ENCODE measurements at places on chromosomes 13 and 19.

DNA sequence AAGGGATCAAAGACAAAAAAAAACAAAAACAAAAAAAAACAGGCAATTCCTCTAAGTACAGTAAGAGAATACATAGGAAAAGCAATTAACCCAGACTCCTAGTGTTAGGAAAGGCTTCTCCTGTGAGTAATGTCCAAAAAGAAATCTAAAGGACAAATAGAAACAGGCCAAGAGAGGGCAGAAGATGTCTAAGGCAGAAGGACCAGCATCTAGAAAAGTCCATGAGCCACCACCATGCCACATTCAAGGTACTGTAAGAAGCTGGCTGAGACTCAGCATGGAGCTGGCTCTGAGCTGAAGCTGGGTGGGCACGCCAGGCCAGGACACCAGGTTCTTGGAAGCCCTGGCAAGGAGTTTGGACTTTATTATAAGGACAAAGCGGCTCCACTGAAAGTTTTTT is 118.1 kb upstream of the FRY start:
- no peak for DNase-seq

- no peak for DNase-seq
Measured at GRCh38 chr13:42379241-42379640, 107.3 kb downstream of the AKAP11 start.

- DNase-seq: no peak
Measured at GRCh38 chr13:32316501-32316900, 1.2 kb downstream of the BRCA2 start.

DNA sequence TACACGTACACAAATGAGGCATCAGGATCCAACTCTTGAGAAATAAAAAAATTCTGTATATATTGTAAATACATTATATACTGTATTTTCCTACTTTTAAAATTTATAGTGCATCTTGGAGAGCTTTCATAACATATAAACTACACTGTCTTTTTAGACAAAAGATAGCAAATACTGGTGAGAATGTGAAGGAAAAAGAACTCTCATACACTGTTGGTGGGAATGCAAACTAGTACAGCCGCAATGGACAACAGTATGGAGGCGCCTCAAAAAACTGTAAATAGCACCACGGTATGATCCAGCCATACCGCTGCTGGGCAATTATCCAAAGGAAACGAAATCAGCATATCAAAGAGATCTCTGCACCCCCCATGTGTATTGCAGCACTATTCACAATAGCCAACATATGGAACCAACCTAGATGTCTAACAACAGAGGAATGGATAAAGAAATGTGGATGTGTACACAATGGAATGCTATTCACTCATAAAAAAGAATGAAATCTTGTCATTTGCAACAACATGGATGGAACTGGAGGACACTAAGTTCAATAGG is 292.4 kb downstream of the EFNB2 start:
- DNase-seq: no peak

DNA sequence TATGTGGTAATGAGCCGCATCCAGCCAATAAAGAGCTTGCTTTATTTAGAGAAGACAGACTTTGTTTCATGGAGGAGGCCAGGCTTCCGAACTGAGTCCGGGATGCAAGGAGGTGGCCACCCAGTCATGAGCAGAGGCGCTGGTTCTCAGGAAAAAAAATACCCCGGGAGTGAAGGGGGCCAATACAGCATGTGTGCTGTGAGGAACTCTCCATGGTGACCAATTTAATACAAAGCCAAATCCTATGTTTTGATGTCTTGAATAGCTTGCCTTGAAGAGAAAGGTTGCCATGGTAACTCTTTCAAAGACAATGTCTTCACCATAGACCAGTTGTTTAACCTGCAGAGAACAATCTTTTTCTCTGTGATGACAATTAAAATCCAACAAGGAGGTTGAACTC is 43.4 kb upstream of the PDCD5 start:
- no peak for DNase-seq

DNA sequence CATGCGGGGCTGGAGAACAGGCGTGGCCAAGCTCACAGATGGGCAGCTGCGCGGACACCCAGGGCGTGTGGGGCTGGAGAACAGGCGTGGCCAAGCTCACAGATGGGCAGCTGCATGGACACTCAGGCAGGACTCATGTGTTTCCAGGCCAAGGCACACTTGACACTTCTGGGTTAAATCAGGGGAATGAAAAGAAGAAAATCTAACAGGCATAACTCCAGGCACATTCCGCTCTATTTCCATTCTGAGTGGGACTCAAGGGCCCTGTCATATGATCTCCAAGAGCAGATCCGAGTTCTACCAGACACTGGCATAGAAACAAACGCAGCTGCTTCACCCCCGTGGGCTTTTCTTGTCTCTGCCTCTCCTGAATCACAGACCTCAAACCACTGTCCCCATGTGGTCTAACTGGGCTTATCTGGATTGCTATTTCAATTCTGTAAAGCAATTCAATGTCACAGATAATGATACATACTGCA is 17.4 kb upstream of the C13orf46 start:
- DNase-seq: no peak

- no peak for DNase-seq
Measured at GRCh38 chr13:76148926-76149325, 512.8 kb downstream of the LMO7 start.

DNA sequence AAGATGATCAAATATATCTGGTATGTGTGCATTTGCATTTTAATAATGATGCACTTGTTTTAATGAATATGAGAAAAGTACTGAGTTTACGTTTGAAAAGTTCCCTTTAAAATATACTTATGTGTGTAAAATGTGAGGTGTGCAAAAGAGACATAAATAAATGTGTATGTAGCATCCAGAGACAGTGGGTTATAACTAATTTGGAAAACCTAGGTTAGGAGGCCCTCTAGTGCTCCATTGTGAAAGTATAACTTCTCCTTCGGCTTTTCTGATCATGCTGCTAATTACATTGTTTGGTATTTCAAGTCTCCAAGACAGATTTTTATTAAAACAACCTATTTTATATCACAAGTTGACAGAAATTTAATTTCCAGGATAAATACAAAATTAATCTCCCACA is 30.1 kb downstream of the SCEL start:
- DNase-seq: no peak

GRCh38 chr13:48531416-48532255 is 1.2 kb downstream of the RCBTB2 start:
- no peak for DNase-seq

DNA sequence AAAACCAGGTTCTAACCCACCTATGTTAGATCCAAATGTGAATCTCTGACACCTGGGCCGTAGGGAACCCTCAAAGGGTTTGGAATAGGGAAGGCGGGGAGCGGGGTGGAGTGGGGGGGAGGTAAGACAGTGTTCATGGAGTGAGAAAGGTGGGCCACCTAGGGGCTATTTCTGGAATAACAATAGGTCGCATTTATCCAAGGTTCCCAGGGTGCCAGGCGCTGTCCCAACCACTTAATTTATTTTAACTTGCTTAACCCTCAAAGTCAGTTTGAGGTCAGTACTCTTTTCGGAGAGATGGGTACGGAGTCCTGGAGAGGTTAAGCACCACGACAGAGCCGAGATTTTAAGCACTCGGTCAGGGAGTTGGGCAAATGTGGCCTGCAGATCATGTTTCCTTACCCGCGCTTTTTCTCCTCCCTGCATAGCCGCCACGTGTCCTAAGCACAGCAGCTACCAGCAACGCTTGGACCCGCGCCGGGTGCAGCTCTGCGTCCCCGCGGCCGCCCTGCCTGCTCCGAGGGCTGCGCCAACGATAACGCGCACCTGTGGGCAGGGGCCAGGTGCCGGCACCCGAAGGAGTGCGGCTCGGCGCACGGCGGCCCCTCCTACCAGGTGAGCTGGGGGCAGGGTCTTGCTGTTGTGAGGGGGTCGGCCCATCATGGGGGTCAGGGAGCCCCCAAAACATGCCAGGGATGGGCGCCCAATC is 25.0 kb upstream of the FXYD3 start:
- DNase-seq: peak; percentile 31

GRCh38 chr19:38554676-38555141 is 63.0 kb downstream of the MAP4K1 start:
- DNase-seq: no peak

GRCh38 chr19:48295458-48295857 is 25.6 kb downstream of the ZNF114 start:
- no peak for DNase-seq

GRCh38 chr19:54201980-54202379 is 1.3 kb downstream of the RPS9 start:
- no peak for DNase-seq

- DNase-seq: no peak
Measured at GRCh38 chr19:44816301-44816700, 7.4 kb downstream of the BCAM start.

DNA sequence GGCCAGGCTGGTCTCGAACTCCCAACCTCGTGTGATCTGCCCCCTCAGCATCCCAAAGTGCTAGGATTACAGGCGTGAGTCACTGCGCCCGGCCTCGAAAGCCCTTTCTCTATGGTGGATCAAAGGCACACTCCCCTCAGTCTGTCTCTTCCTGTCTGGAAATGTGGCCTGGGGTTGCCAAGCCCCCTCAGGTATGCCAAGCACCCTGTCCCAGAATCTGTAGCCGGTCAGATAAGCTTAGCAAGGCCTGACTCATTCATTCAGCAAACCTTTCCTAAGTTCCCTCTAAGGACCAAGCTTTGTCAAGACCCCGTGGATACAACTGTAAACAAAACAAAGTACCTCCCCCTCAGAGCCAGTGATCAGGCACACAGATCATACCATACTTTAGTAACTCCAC is 14.1 kb downstream of the NUCB1 start:
- DNase-seq: no peak

GRCh38 chr13:76971851-76972829 is 19.7 kb upstream of the CLN5 start:
- DNase-seq: no peak

Measured in stimulated activated CD4-positive, alpha-beta T cell treated with anti-CD3 and anti-CD28 coated beads, Interleukin-1b, Interleukin-23, amount 100 ng/mL, for 4 hours (primary cell).